ENCODE measurements at places on chromosomes 5 and 9. TPM values are rescaled to one million over a fixed set of nuclear protein-coding genes. Genes with fewer than 3 reads are reported as not detected.
A peak's percentile ranks its signal among the peaks of the same experiment; 100 is the strongest.

GRCh38 chr5:181217111-181217802, 5.8 kb upstream of the TRIM41 start:
- peak overlapping the region; percentile 55 for H3K4me3 ChIP-seq
- no peaks in the 10 kb centered on the region for H3K36me3 ChIP-seq
- H3K27ac ChIP-seq = peak overlapping the region; percentile 54
- H3K4me1 ChIP-seq = peaks cover 40% of the 10 kb centered on the region
- peak; percentile 61 for DNase-seq

DNA sequence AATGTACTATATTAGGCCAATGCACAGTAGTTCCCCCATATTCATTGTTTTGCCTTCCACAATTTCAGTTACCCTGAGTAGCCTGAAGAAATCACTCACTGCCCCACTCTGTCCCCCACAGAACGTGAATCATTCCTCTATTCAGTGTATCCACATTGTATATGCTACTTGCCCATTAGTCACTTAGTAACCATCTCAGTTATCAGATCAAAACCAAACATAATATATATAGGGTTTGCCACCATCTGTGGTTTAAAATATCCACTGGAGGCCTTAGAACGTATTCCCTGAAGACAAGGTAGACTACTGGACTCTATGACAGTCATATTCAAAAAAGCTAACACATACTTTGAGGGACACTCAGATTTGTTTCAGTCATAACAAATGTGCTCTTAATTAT, 465.7 kb upstream of the RGMB start:
- DNase-seq = no peak
- no peaks in the 10 kb centered on the region for H3K27me3 ChIP-seq
- H3K4me1 ChIP-seq = no peaks in the 10 kb centered on the region
- H3K27ac ChIP-seq = no peak overlapping the region
- no peaks in the 10 kb centered on the region for H3K36me3 ChIP-seq

- H3K4me3 ChIP-seq = no peak within 1 kb of the TSS
- no peaks in the 10 kb centered on the region for H3K4me1 ChIP-seq
- DNase-seq = no peak
- no peaks in the 10 kb centered on the region for H3K27me3 ChIP-seq
- H3K36me3 ChIP-seq = no peaks in the 10 kb centered on the region
Measured at GRCh38 chr5:147831465-147831864, at the start of gene SPINK1. TSS of gene SPINK1 (minus strand) at chr5:147831671. CDS start at chr5:147831577, 94 bp downstream.

DNA sequence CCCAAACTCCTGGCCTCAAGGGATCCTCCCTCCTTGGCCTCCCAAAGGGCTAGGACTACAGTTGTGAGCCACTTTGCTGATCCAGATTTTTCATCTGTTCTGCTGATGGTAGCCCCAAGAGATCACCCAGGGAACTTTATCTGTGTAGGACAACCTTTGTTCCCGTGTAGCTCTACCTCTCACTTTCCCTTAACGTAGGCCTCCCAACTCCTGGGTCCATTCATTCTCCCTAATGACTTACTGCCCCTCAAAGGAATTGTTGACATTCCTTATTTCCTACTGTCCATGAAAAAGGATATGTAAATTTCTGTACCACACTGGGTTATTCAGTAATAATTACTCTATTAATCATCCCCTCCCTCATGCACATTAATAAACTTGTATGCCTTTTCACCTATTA, 51.0 kb upstream of the PHF24 start:
- DNase-seq = no peak
- H3K4me3 ChIP-seq = no peak overlapping the region
- H3K27ac ChIP-seq = no peak overlapping the region
- H3K4me1 ChIP-seq = no peaks in the 10 kb centered on the region

DNA sequence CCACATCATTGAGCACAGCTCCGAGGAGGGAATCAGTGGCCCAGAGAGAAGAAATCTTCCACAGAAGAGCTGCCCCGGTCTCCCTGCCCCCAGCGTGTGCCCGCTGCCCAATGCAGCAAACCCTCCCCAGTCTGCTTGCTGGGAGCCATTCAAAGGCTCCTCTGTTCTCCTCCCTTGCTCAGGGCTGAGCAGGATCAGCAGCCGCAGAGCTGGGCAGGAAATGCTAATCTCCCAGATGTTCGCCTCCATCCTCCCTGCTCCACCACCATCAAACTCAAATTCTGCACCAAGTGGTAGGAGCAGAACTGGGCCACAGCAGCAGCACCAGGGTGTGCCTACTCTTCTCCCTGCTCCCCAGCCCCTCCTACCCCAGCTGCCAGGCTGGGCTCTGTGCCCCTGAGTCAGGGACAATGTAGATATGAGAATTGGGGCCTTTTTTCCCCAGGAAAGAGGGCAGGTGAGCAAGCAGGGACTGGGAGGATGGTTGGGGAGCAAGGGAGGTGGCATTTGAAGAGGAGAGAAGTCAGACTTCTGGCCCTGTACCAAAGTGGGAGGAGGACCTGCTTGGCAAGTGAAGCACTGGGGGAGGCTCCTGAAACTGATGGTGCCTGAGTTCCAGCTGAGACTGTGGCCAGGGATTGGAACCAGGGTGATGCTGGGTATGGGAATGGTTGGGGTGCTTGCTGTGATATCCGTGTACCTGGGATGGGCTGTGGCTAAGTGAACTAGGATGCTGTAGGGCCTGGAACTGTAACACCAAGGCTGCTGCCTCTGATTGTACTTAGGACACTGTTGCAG, 1.9 kb upstream of the PCDH1 start:
- H3K4me3 ChIP-seq = no peak overlapping the region
- H3K36me3 ChIP-seq = no peaks in the 10 kb centered on the region
- peaks cover 56% of the 10 kb centered on the region for H3K4me1 ChIP-seq
- H3K27ac ChIP-seq = peak overlapping the region; percentile 55
- DNase-seq = no peak
- peaks cover 67% of the 10 kb centered on the region for H3K27me3 ChIP-seq

GRCh38 chr9:26685818-26686217, 206.8 kb downstream of the CAAP1 start:
- no peak for DNase-seq
- no peaks in the 10 kb centered on the region for H3K27me3 ChIP-seq
- no peak overlapping the region for H3K4me3 ChIP-seq
- H3K36me3 ChIP-seq = no peaks in the 10 kb centered on the region

- H3K27ac ChIP-seq = peak overlapping the region; percentile 28
- H3K4me1 ChIP-seq = peaks cover 15% of the 10 kb centered on the region
- no peak overlapping the region for H3K4me3 ChIP-seq
- DNase-seq = peak; percentile 74
Measured at GRCh38 chr9:128494108-128494745, 10.3 kb upstream of the GLE1 start.

- H3K36me3 ChIP-seq = peaks cover 79% of the 10 kb centered on the region
- H3K27me3 ChIP-seq = no peaks in the 10 kb centered on the region
- H3K4me1 ChIP-seq = peaks cover 44% of the 10 kb centered on the region
- no peak overlapping the region for H3K4me3 ChIP-seq
Measured at GRCh38 chr9:114366334-114367128, 21.3 kb downstream of the AKNA start.

DNA sequence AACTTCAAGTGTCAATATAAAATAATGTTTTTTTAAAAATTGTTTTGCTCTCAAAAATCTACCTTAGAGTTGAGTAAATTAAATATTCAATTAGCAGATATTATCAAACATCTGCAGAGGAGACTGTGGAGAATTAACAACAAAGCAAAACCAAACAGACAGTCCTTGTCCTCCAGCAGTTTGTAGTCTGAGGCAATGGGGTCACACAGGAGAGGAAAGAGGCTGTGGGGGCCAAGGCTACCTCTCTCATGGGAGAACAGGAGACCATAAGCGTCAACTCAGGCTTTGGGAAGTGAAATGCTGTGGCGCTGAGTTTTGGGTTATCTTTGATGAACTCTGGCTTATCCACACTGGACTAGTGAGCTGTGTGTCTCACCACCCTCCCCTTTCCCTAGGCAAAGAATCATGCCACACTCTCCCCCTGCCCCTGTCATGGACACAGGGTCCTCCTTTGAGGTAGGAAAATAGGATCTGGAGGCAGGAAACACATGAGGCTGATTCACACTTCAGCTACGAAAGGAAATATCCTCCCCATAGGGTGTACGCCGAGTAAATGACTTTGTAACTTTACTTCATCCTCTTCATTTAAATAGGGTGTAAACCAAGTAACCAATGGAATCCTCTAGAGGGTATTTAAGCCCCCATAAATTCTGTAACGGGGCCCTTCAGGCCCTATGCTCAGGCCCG, 152.7 kb downstream of the FSTL4 start:
- H3K36me3 ChIP-seq = no peaks in the 10 kb centered on the region
- DNase-seq = no peak
- no peaks in the 10 kb centered on the region for H3K4me1 ChIP-seq
- no peaks in the 10 kb centered on the region for H3K27me3 ChIP-seq
- H3K4me3 ChIP-seq = no peak overlapping the region
- no peak overlapping the region for H3K27ac ChIP-seq

- DNase-seq = no peak
- H3K27ac ChIP-seq = no peak overlapping the region
- no peaks in the 10 kb centered on the region for H3K4me1 ChIP-seq
- no peaks in the 10 kb centered on the region for H3K27me3 ChIP-seq
Measured at GRCh38 chr5:92962752-92963151, 618.3 kb downstream of the NR2F1-AS1 start.

- no peaks in the 10 kb centered on the region for H3K27me3 ChIP-seq
- no peak overlapping the region for H3K4me3 ChIP-seq
- no peak for DNase-seq
- H3K36me3 ChIP-seq = no peaks in the 10 kb centered on the region
- H3K4me1 ChIP-seq = peaks cover 12% of the 10 kb centered on the region
Measured at GRCh38 chr9:129574911-129575585, 45.9 kb downstream of the C9orf50 start.

DNA sequence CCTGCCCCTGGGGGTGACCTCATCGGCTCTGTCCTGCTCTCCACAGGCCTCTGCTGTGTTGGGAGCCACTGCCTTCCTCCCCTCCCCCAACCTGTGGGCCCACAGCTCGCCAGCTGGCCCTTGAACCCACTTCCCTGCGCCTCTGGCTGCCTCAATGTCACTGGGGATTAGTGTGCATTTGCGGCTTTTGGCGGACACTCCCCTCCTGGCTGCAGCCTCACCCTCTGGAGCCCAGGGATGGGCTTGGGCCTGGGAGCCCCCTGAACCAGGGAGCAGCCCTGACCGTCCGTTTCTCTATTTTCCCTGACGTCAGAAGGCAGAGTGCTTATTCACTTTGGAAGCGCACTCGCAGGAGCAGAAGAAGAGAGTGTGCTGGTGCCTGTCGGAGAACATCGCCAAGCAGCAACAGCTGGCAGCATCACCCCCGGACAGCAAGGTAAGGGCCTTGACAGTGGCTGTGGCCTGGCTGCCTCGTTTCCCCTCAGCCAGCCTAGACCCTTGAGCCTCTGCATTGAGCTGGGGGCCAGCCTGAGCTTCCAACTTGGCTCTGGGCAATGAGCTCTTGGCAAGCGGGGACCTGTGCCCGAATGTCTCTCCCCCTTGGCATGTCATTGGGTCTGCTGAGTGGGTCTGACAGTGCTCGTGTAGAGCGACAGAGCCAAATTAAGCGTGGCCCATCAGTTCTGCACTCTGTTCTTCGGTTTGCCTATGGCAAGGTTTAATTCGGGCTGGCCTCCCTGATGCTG, 73.1 kb downstream of the RGS3 start:
- peaks cover 39% of the 10 kb centered on the region for H3K36me3 ChIP-seq
- H3K4me1 ChIP-seq = peaks cover 16% of the 10 kb centered on the region
- no peak for DNase-seq
- H3K27ac ChIP-seq = no peak overlapping the region

GRCh38 chr9:33236571-33236970, 3.4 kb upstream of the SPINK4 start:
- H3K4me3 ChIP-seq = no peak overlapping the region
- H3K27ac ChIP-seq = no peak overlapping the region
- no peaks in the 10 kb centered on the region for H3K36me3 ChIP-seq
- H3K27me3 ChIP-seq = no peaks in the 10 kb centered on the region

- H3K27ac ChIP-seq = no peak overlapping the region
- H3K4me3 ChIP-seq = no peak overlapping the region
- no peaks in the 10 kb centered on the region for H3K4me1 ChIP-seq
- no peaks in the 10 kb centered on the region for H3K36me3 ChIP-seq
- no peak for DNase-seq
- H3K27me3 ChIP-seq = no peaks in the 10 kb centered on the region
Measured at GRCh38 chr5:135810188-135810943, 24.1 kb upstream of the SLC25A48 start.

- no peak overlapping the region for H3K4me3 ChIP-seq
- no peaks in the 10 kb centered on the region for H3K27me3 ChIP-seq
- peaks cover 12% of the 10 kb centered on the region for H3K4me1 ChIP-seq
- DNase-seq = no peak
- no peaks in the 10 kb centered on the region for H3K36me3 ChIP-seq
Measured at GRCh38 chr5:76271836-76272235, 131.2 kb upstream of the IQGAP2 start.

DNA sequence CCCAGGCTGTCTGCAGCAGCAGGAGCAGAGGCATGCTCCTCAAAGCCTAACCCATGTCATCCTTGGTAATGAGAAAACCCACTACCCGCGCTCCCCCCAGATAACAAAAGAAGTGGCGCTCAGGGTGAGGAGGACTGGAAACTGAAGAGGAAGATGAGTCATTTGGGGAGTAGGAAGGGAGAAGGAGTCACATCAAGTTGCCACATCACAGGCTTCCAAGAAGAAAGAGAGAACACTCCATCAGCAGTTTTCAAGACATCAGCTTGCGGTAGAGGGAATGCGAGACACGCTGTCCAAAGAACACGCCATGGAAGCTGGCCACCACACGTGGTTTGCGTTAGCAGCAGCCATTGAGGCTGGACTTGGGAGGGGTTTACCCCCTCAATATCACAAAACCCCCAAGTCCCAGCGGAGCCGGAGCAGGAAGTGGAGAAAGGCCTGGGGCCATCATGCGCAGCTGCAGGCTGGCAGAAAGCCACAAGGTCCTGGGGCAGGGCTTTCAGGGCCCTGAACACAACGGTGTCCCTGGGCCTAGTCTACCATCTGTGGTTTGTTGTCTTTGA, 41.5 kb downstream of the SH3PXD2B start:
- no peak overlapping the region for H3K4me3 ChIP-seq
- peak; percentile 88 for DNase-seq
- H3K27me3 ChIP-seq = no peaks in the 10 kb centered on the region
- peaks cover 64% of the 10 kb centered on the region for H3K4me1 ChIP-seq
- peak overlapping the region; percentile 74 for H3K27ac ChIP-seq
- H3K36me3 ChIP-seq = no peaks in the 10 kb centered on the region

- no peak overlapping the region for H3K27ac ChIP-seq
- no peak for DNase-seq
- no peak overlapping the region for H3K4me3 ChIP-seq
Measured at GRCh38 chr5:6762116-6762515, 48.9 kb downstream of the TENT4A start.

The PDLIM4 gene
- 6.7 TPM for total RNA-seq

The RNF180 gene
- total RNA-seq = 12.2 TPM

The BTNL8 gene
- 5.3 TPM for total RNA-seq

The CAMK2A gene
- 1.3 TPM for total RNA-seq

The CTXN3 gene
- not detected for total RNA-seq

The SPATA31E1 gene
- not detected for total RNA-seq

The SLC1A3 gene
- 52.1 TPM for total RNA-seq

The ZNF346 gene
- 13.9 TPM for total RNA-seq
